ENCODE measurements at places on chromosomes 16 and 17. TPM values are rescaled to one million over a fixed set of nuclear protein-coding genes. Genes with fewer than 3 reads are reported as not detected.

GRCh38 chr17:82218349-82219075 lies 5.9 kb upstream of the CCDC57 start:
- DNase-seq, result no peak

The TBC1D3E gene
- 0.32 TPM for total RNA-seq

The KRT40 gene
- total RNA-seq, result not detected

GRCh38 chr16:68695575-68695974 lies 41.5 kb upstream of the CDH1 start:
- DNase-seq, result no peak

The SMPD3 gene
- 0.86 TPM for total RNA-seq

The CIITA gene
- total RNA-seq, result under 0.01 TPM

The SLFN11 gene
- 95.9 TPM for total RNA-seq
